ENCODE measurements at places on chromosomes 11 and 22. TPM values are rescaled to one million over a fixed set of nuclear protein-coding genes. Genes with fewer than 3 reads are reported as not detected.

Gene FADD
- total RNA-seq, result 37.1 TPM

Gene CDKN1C
- total RNA-seq, result 0.58 TPM

Gene PATE2
- total RNA-seq, result not detected

Gene CHST1
- not detected for total RNA-seq

Gene SCGB1A1
- not detected for total RNA-seq

Gene RRAS2
- total RNA-seq, result 35.4 TPM

Gene TLCD5
- 0.13 TPM for total RNA-seq

Gene OR4X1
- not detected for total RNA-seq

Gene CARD18
- total RNA-seq, result not detected

Gene TUB
- total RNA-seq, result 0.50 TPM

Gene ART1
- not detected for total RNA-seq

Gene DLG2
- total RNA-seq, result 1.9 TPM

Gene SGSM1
- 1.3 TPM for total RNA-seq

Gene OR8G5
- not detected for total RNA-seq

Gene MRGPRF
- not detected for total RNA-seq

Gene CBL
- total RNA-seq, result 35.9 TPM

Gene CELSR1
- 0.48 TPM for total RNA-seq

Gene TPCN2
- total RNA-seq, result 15.9 TPM

Gene CBLIF
- not detected for total RNA-seq

Gene ST13
- 224 TPM for total RNA-seq

Gene MPST
- total RNA-seq, result 22.7 TPM

Gene LINC01488
- total RNA-seq, result not detected

Gene DEPDC7
- 2.0 TPM for total RNA-seq

Gene PTPRCAP
- total RNA-seq, result 228 TPM

Gene CRYBB3
- not detected for total RNA-seq

Gene EIF3F
- 342 TPM for total RNA-seq

Gene FOLH1
- total RNA-seq, result not detected

Gene TRIM48
- not detected for total RNA-seq

Gene OR4D5
- total RNA-seq, result not detected

Gene NXPE4
- not detected for total RNA-seq

Gene MS4A6A
- not detected for total RNA-seq

Gene ACTN3
- total RNA-seq, result 3.0 TPM

Gene CD59
- 78.1 TPM for total RNA-seq

Gene TP53I11
- total RNA-seq, result 3.8 TPM

Measured in activated T-helper 17 cell treated with anti-CD3 and anti-CD28 coated beads, Interleukin-2, amount 50 U/mL, for 72 hours (primary cell).